ENCODE measurements at places on chromosomes 2 and 18.

DNA sequence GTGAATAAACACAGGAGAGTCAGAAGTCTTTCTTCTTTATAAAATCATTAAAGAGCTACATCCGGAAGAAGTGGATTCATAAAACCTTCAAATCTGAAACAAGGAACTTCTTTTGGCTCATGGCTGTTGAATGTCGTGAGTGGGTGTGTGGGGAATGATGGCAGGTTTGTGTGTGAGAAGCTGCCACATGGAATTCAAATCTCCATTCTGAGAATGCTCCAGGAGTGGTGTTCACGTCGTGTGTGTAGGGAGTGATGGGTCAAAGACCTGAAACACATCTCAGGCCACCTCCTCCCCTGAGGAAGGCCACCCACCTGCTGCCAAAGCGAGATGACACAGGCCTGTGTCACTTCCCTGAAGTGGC, 28.9 kb downstream of the FAM228A start:
- peaks cover 32% of the 10 kb centered on the region for H3K36me3 ChIP-seq
- no peak for DNase-seq
- H3K4me1 ChIP-seq: no peaks in the 10 kb centered on the region
- no peaks in the 10 kb centered on the region for H3K27me3 ChIP-seq
- H3K27ac ChIP-seq: no peak overlapping the region

DNA sequence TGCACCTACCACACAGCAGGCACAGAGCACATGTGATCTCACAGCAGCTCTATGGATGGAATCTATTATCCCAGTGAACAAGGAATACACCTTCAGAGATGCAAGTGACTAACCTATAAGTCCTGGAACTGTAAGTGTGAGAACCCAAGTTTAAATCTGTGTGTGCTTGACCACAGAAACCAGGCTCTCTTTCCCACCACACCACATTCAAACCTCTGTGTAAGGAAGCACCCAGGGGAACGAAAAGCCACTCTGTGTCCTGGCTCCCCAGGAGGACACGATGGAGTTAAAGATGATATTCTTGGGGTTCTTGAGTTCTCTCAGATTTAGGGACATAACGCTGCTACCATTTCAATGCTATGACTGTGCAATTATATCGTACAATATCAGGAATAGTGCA, 38.9 kb downstream of the TTR start:
- H3K4me1 ChIP-seq: peaks cover 19% of the 10 kb centered on the region
- DNase-seq: no peak
- H3K27ac ChIP-seq: no peak overlapping the region
- H3K36me3 ChIP-seq: no peaks in the 10 kb centered on the region

- no peak overlapping the region for H3K4me3 ChIP-seq
- no peak for DNase-seq
- H3K27ac ChIP-seq: no peak overlapping the region
- H3K4me1 ChIP-seq: no peaks in the 10 kb centered on the region
- H3K36me3 ChIP-seq: no peaks in the 10 kb centered on the region
Observed at GRCh38 chr2:115910270-115910669, 1467.8 kb downstream of the DPP10 start.

DNA sequence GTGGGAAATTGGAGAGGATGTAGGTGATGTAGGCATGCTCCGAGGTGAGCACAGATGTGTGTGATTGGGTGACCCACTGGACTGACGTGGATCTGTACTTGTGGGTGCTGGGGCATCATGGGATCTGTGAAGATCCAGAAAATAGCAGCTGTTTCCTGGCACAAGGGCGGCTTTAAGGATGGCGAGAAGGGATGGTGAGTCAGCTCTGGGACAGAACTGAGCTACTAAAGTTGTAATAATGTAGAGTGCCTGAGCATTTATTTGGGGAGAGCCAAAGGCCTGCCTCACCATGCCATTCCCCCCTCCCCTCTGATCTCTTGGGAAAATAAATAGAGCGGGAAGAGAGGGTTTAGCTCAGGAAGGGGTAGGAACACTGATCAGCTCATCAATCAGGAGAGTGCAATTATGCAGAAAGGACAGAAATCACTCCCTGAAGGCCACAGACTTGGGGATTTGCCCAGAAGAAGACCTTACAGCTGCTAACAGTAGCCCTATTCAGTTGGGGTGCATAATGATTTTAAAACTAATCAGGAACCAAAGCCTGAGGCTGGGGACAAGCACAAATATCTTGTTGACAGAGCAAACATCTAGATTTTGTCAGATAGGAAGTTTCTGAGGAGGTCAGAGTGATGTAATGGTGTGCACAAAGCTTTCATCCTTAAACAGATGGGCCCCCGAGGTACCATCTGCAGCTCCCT, 30.3 kb downstream of the TANC1 start:
- DNase-seq: no peak
- peaks cover 2% of the 10 kb centered on the region for H3K4me1 ChIP-seq
- no peak overlapping the region for H3K4me3 ChIP-seq

- no peak for DNase-seq
- H3K36me3 ChIP-seq: no peaks in the 10 kb centered on the region
- H3K4me3 ChIP-seq: peak overlapping the region; percentile 89
- peaks cover 55% of the 10 kb centered on the region for H3K4me1 ChIP-seq
- peak overlapping the region; percentile 70 for H3K27ac ChIP-seq
Observed at GRCh38 chr2:216012133-216012829, 1.1 kb downstream of the MREG start.

GRCh38 chr18:63603772-63604171, 16.6 kb downstream of the SERPINB13 start:
- no peaks in the 10 kb centered on the region for H3K4me1 ChIP-seq
- H3K27ac ChIP-seq: no peak overlapping the region
- H3K27me3 ChIP-seq: peaks cover 4% of the 10 kb centered on the region
- no peak overlapping the region for H3K4me3 ChIP-seq
- DNase-seq: no peak
- H3K36me3 ChIP-seq: no peaks in the 10 kb centered on the region

- no peaks in the 10 kb centered on the region for H3K4me1 ChIP-seq
- no peak overlapping the region for H3K27ac ChIP-seq
- H3K36me3 ChIP-seq: no peaks in the 10 kb centered on the region
- DNase-seq: no peak
- H3K4me3 ChIP-seq: no peak overlapping the region
Observed at GRCh38 chr2:85712849-85713612, 18.9 kb downstream of the GNLY start.

DNA sequence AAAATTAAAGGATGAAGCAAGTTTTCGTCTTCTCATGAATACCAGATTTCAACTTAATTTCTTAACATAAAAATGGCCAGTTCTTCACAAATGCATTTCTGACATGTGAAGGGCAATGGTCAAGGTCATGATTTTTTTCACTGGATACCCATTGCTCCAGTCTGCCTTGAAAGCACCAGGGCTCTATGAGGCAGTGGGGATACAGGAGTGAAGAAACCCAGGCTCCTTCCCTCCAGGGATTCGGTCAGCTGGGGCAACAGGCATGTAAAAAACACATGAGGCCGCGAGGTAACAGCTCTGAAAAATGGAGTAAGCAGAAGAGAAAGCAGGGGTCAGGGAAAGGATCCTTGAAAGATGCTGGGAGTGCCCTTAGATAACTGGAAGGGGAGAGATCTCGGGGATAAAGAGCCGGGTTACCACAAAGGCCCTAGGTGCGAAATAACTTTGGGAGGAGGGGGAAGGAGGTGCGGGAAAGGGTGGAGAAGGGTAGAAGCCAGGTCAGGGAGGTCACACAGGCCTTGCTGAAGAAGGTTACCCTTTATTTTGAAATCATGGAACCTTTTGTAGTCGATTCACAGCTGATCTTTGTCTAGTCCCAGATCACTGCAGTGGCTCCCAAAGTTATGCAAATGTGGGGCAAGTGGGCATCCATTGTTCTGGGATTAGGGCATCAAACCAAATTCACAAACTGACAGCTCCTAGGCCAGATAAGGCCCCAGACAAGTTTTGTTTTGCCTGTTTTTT, 5.2 kb upstream of the SPRED2 start:
- H3K36me3 ChIP-seq: no peaks in the 10 kb centered on the region
- H3K27me3 ChIP-seq: peaks cover 58% of the 10 kb centered on the region
- DNase-seq: no peak
- H3K27ac ChIP-seq: no peak overlapping the region
- peak overlapping the region; percentile 88 for H3K4me3 ChIP-seq
- H3K4me1 ChIP-seq: peaks cover 23% of the 10 kb centered on the region

DNA sequence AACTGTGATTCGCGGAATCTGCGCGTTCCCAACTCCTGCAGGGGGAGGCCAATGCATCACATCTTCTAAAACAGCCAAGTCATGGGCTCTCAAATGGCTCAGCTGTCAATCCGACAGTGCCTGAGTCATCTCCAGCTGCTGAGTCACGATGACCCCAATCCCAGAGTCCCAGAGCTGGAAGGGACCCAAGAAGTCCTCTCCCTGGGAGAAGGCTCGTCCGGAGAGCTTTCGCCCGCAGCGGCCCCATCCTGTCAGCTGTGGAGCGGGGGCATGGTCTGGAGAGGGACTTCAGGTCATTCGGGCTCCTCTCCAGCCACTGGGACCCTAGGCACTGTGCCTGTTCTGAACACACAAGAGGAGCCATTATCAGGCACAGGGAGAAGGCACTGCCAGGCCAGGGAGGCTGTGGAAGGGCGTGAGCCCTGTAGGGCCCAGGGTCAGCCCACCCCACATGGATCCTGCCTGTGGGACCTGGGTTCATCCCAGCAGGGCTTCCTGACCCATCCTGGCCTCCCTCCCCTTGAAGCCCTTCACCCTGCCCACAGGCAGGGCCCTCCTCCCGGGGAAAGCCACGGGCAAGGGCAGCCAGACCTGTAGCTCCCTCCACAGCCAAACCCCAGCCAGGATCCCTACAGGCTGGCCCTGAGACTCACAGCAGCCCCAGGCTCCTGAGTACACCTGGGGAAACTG, 47.6 kb upstream of the GPC1 start:
- no peak overlapping the region for H3K4me3 ChIP-seq
- H3K27me3 ChIP-seq: peaks cover 4% of the 10 kb centered on the region
- peaks cover 3% of the 10 kb centered on the region for H3K4me1 ChIP-seq
- DNase-seq: no peak

DNA sequence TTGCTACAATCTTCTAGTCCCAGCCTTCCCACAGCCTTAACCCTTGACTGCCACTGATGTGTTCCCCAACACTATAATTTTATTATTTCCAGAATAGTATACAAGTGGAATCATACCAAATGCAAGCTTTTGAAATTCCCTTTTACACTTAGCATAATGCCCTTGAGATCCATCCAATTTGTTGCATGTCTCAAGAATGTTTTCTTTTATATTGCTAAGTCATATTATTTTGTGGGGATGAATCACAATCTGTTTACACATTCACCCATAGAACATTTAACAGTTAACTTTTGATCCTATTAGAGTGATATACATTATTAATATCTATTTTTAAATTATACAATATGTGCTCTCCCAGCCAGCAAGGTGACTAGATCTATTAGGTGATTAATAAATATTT, 74.3 kb upstream of the KYNU start:
- no peak for DNase-seq
- H3K27me3 ChIP-seq: no peaks in the 10 kb centered on the region
- no peaks in the 10 kb centered on the region for H3K36me3 ChIP-seq
- no peak overlapping the region for H3K4me3 ChIP-seq
- H3K27ac ChIP-seq: no peak overlapping the region

All from activated naive CD8-positive, alpha-beta T cell treated with anti-CD3 and anti-CD28 coated beads, Interleukin-2, amount 50 U/mL, for 24 hours (primary cell).